Stimulated activated CD4-positive, alpha-beta T cell treated with anti-CD3 and anti-CD28 coated beads, TNF-alpha, amount 100 ng/mL, for 48 hours (primary cell): ENCODE measurements at places on chromosomes 11 and 22.

GRCh38 chr11:132112846-132113245 is 742.4 kb downstream of the NTM start:
- no peak for DNase-seq

DNA sequence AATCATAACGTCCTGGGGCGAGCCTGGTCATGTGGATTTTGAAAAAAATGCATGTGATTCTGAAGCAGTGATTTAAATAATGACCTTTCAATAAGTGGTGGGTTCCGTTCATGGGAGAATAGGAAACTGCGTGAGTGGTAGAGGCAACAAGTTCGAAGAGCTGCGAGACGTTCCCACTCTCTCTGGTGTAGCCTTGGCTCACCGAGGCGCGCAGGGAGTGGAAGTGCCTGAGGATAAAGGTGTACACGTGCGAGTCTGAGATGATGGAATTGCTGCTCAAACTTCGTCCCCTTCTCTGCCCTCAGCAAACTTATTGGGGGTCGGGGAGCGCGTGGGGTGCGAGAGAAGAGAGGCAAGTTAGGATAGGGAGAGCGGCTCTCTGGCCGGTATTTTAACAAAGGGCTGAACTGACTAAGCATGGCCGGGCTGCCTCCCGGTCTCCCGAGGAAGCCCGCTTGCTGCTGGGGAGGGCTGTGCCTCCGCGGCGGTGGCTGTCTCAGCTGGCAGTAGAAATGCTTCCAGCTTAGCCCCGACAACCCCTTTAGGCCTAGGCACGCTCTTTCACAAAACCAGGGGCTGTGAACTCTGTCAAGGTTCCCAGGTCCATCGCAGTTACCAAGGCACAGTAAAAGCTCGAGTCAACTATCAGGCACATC is 875 bp upstream of the STT3A start:
- DNase-seq, result no peak

DNA sequence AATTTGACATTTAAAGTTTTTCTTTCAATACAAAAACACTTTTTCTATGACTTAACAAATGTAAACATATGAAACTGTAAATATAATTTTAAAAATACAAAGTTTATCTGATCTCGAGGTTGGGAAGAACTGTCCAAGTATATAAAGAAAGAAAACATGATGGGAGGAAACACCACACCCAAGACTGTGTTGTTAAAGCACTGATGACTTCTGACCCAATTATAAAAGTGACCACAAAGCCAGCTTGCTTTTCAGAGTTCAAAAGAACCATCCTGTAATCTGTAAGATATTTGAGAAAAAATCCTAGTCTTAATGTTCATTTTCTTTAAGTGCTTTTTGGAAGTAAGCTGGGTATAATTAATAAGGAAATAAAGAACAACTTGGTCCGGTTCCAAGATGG is 15.6 kb downstream of the CEP57 start:
- DNase-seq, result no peak

- no peak for DNase-seq
Measured at GRCh38 chr22:27194096-27194748, 536.8 kb downstream of the MIAT start.

GRCh38 chr11:41328324-41328723 is 131.1 kb downstream of the LRRC4C start:
- DNase-seq, result no peak

- no peak for DNase-seq
Measured at GRCh38 chr22:26564181-26564580, 25.8 kb downstream of the TPST2 start.

- DNase-seq, result peak; percentile 25
Measured at GRCh38 chr22:22235558-22235957, 9.0 kb upstream of the VPREB1 start.

- DNase-seq, result no peak
Measured at GRCh38 chr11:72070491-72070890, 9.9 kb downstream of the NUMA1 start.

DNA sequence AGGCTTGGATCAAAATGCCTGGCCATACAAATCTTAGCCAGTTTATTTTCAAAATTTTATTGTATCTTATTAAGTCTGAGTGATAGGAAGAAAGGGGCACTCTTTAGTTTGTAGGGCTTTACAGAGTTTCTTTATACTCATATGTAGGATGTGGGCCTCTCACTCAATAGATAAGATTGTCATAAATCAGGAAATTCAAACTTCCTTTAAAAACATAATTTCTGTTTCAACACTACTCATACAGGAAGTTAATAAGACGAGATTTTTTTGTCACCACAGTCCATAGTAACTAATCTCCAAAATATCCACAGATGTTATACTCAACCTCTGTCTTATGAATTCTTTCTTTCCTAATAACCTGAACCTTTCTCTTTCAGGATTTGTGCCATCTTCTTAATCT is 13.3 kb upstream of the OR56B4 start:
- no peak for DNase-seq

DNA sequence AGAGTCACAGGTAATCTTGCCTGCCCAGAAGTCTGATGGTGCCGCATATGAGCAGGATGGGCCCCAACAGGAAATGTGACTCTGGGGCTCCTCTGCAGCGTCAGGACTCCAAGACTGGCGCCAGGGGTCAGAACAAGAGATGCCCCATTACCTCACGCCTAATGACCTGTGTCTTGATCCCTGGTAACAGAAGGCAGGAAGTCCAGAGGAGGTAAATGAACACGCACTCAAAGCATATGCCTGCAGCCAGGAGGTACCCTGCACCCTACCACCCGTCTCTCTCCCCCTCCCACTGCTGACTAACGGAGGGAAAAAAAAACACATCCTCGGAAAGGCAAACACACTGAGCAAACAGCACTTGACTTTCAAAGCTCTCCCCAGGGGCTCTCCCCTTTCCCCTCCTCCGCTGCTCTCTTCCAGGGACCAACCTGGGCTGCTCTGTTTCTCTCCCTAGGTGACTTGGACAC is 37.3 kb downstream of the ABCC8 start:
- DNase-seq, result no peak

DNA sequence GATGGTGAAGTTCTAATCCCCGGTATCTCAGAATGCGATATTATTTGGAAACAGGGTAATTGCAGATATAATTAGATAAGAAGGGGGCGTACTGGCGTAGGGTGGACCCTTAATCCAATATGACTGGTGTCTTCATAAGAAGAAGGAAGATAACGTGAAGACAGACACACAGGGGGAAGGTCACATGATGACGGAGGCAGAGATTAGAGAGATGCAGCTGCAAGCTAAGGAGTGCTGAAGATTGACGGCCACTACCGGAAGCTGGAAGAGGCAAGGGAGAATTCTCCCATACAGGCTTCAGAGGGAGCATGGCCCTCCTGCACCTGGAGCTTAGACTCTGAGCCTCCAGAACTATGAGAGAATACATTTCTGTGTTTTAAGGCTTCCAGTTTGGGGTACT is 54.8 kb downstream of the MIAT start:
- DNase-seq, result no peak

GRCh38 chr22:28547132-28547842 is 132.4 kb downstream of the TTC28 start:
- no peak for DNase-seq

- DNase-seq, result no peak
Measured at GRCh38 chr11:68741463-68741862, 9.9 kb downstream of the TESMIN start.
